Activated B cell treated with CpG ODN at 0.5 μM for 24 hours (primary cell): ENCODE measurements at places on chromosomes 3 and 15. TPM values are rescaled to one million over a fixed set of nuclear protein-coding genes. Genes with fewer than 3 reads are reported as not detected.

VEPH1 gene
- total RNA-seq = not detected in 2 replicates

DNA sequence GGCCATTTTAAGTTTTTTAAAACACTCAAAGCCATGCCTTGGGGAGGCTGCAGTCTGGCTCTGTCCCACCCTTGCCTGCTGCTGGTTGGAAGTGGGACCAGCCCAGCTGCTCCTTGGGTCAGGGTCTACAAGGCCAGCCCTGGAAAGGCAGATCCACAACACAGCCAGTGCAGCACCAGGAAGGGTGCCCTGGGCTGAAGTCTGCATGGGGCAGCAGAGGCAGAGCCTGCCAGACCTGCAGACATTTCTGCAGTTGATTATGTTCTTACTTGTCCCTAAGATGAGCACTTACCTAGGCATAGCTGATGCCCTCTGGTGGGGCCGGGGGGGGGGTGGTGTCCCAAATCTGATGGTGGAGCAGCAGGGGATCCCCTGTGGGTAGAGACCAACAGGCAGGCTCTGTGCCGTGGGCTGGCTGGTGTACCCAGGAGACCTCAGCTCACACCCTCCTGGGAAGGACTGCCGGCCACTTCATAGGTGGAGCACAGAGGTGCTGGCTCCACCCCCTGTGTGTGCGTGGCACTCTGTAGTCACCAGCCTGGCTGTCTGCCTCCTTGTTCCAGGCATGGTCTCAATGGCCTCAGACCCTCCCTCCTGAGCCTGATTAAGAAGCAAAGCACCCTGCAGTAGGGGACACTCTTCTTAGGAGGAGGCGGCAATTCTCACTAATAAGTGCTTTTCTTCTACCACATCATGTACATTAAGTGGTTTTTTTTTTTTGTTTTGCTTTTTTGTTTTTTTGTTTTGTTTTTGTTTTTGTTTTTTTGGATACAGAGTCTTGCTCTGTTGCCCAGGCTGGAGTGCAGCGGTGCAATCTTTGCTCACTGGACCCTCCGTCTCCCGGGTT lies 97.4 kb upstream of the KLF13 start:
- DNase-seq = peak; percentile 52

- no peak for DNase-seq
These were observed 33.4 kb downstream of the LRRFIP2 start for GRCh38 chr3:37140899-37141541.

DNA sequence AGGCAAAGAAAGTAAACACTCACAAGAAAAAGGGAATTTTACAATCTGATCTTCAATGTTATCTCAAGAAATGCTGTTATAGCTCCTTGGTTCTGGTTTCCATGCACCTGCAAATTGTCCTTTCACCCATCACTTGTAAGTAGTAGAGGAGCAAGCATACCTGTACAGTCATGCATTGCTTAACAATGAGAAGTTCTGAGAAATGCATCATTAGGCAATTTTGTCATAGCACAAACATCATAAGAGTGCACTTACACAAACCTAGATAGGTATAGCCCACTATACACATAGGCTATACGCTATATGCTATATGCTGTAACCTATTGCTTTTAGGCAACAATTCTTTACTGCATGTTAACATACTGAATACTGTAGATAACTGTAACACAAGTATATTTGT lies 672.3 kb downstream of the FHIT start:
- DNase-seq = no peak

DNA sequence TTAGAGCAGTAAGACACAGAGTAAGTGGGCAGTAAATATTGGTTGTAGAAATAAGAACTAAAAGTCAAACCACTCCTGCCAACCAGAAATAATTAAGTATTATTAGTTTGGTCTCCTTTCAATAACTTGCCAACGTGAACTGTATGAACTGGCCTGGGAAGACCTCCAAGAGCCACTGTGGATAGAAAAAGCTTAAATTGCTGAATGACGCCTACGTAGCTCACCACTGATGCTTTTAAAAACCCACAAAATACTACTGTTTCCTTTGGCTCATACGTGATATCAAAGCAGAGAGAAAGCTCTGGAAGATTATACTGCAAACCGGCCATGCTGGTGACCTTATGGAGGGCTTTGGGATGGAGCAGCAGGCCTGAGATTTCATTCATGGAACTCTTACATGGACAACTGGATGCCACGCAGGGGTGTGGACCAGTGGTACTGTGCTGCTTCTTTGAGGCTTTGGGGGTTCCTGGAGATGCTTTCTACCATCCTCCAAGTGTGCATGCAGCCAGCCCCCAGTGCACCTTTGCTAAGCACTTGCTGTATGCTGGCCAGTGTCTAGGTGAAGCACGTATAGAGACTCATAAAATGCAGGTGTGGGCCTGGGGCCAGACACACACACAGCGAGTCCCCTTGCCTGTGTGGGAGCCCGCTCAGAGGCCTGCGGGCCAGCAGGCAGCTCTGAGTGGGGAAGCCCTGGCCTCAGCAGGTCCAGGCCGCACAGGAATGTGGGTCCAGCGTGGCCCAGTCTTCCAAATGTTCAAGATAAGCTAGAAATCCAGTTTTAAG lies 66.8 kb downstream of the ABTB1 start:
- DNase-seq = no peak

GRCh38 chr3:126023390-126023789 lies 54.4 kb downstream of the ROPN1B start:
- no peak for DNase-seq

DNA sequence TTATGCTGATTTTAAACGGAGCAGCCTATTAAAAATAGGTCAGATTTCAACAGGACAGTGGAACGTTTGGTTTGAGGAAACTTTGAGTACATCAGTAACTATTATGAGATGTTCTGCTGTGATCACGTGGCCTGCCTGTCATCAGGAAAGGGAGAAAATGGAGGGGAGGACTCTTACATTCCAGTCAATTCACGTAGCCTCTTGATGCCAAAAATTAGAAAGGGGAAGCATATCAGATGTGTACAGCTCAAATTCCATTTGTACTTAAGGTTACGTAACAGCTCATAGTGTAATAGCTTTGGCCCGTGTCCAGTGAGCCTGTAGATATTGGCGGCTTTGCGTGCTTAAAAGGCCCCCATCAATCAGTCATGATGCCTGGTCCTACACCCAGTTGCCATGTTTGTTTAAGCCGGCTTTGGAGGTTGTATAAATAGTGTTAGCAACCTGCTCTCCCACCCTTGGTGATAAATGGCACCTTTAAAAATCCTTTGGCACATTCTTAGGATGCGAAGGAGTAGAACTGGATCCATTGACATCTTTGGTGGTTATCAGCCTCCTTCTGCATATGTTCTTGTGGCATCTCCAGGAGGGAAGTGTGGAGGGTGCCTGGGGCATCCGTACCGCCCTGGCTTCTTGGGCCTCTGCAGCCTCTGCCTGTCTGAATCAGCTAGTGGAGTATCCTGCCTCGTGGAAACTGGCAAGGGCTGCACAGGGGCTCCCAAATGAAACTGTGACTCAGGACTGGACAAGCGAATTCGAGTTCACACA lies 163.9 kb downstream of the THSD4 start:
- no peak for DNase-seq

GRCh38 chr3:54755756-54756155 lies 172.1 kb downstream of the LRTM1 start:
- DNase-seq = no peak

DNA sequence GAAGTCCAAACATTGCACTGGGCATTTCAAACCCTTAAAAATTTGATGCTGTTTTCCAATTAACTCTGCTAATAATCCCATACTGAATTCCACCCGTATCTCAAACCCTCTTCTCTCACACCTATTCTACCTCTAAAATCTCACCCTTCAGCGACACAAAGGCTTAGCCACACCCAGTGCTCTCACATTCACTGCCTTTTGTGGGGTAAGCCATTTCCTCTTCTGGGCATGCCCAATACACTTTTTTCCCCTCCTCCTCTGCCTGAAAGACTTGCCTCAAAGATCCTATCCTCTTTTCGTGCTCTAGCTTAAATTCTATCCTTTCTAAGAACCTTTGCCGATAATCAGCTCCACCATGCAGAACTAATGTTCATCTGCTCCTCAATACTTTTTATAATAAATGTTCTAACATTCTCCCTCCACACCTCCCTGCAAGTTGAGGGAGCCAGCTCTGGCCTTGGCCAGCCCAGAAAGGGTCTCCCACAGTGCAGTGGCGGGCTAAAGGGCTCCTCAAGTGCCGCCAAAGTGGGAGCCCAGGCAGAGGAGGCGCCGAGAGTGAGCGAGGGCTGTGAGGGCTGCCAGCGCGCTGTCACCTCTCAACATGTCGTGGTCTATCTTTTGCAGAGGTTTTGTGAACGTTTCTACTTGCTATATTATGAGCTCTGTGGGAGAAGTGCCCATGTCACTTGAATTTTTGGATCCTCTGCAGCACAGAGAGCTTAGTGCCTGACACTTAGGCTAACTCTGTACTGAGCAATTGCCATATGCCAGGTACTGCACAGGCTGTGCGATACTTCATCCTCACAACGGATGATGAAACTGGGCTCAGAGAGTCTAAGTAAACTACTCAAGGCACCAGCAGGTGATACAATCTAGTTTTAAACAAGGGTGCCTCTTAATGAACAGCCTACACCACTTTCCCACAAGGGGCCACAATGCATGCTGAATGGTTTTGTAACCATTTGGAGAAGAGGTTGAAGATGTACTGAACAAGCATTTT lies 53.6 kb upstream of the BCL6 start:
- DNase-seq = no peak

DNA sequence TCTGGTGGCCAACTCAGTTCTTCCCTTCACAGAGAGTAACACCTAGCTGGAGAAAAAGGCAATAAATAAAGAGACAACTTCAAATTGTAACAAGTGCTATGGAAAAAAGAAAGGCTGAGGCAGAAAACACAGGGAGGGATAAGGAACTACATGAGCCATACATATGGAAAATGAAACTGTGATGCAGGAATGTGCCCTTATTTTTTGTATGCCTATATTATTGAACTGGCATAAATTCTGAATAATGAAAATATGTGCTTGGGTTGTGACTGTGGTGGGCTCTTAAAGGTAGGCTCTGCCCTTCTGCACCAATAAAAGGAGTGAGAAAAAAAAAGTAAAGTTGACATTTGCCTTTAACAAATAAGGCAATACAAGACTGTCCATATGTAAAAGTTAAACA lies 19.6 kb downstream of the FHIT start:
- no peak for DNase-seq

DNA sequence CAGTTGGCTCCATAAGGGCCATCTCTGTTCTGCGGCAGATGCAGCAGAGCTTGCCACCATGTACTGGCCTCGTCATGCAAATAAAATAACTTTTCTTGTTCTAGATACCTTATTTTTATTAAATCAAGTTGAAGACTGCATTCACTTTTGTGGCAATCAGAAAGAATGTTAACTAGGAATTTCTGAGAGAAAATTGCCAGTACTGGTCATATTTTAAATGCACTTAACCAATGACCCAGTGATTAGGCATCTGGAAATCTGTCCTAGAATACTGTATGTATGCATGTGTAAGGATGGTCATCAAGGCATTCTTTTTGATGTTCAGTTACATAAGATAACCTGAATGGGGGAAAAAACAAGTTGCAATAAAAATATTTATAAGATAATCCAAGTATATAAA lies 34.2 kb upstream of the CSPG5 start:
- no peak for DNase-seq

GRCh38 chr3:179027326-179027900 lies 44.2 kb downstream of the ZMAT3 start:
- no peak for DNase-seq

GRCh38 chr3:144556392-144556791 lies 584.8 kb downstream of the DIPK2A start:
- no peak for DNase-seq
